NCI-H69 (cell line): ENCODE measurements at places on chromosomes 16 and 17.

GRCh38 chr17:17526369-17526768, 30.2 kb upstream of the RASD1 start:
- DNase-seq = no peak

- peak; percentile 81 for DNase-seq
Measured at GRCh38 chr16:67857547-67858233, 10.2 kb upstream of the CENPT start.

- DNase-seq = no peak
Measured at GRCh38 chr16:47045023-47045422, 71.5 kb upstream of the DNAJA2 start.

GRCh38 chr16:58035356-58036170, 10.0 kb downstream of the MMP15 start:
- peak; percentile 9 for DNase-seq

- no peak for DNase-seq
Measured at GRCh38 chr17:48717367-48718226, 4.7 kb downstream of the PRAC1 start.

DNA sequence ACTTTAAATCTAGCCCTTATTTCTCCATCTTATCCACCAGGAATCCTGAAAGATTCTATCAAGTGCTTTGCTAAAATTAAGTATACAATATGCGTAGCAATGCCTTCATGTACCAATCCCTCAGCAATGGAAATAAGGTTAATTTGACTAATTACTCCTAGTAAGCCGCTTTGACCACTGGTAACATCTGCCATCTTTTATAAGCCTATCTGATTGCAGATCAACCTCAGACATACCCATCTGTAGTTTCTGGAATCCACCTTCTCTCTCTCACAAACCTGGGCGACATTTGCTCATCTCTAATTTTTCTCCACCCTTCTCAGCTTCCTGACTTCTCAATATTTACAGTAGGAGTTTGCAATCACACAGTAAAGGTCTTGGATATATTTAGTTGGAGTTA, 138.8 kb upstream of the CRHR1 start:
- no peak for DNase-seq

- peak; percentile 66 for DNase-seq
Measured at GRCh38 chr16:4391631-4392381, 20.2 kb downstream of the VASN start.

DNA sequence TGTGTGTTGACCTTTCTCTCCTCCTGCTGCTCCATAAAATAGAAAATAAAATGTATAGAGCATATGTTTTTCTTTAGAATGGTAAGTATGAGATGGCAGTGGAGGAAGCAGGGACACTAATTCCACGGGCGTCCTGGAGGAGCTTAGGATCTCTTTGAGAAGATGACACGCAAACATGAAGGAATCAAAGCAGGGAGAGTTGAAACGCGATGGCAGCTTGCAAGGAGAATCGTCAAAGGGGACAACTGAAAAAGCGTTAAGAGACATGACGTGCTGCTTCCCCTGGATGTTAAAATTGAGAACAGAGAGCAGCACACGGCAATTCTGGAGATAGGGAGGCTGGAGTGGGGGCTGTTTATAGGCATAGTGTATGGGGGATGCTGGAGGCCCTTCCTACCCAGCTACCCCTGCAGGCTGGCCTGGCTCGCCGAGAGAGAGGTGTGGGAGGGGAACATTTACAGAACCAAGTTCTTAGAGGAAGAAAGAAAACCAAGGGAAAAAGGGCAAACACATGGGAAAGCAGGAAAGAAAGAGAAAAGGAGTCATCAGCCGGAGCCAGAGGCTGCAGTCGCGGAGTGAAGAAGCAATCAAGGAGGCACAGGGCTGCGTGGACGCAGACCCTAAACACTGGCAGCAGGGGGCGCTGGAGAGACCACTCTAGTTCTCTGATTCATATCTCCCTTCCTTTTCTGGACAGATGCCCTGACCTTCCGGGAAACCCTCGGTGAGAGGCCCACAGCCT, 55.8 kb downstream of the MYH13 start:
- DNase-seq = no peak

DNA sequence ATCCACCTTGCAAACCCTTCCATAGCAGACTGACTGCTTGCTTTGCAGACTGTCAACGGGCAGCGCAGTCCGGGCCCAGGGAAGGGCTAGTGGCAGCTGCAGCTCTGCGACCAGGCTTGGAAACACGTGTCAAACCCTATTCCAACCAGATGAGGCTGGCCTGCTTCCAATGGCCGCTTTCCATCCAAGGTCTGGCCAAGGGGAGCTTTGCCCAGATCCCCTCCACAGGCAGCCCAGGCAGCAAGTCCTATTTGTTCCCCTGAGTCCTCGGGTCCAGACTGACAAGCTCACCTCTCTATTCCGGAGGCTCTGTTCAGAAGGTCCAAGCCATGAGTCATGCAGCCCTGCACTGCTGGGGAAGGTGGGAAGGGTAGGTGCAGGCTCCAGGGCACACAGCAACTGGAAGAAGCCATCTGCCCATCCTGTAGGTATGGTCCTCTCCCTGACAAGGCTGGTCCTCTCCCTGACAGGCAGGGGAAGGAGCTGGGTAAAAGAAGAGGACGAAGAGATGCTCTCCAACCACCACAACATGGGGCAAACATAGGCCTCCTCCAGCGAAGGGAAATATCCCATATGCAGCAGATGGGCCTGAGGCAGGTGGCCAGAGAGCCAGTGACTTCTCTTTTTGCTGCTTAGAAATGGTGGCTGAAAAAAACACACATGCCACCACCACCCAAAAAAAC, 22.6 kb upstream of the AXIN2 start:
- no peak for DNase-seq

DNA sequence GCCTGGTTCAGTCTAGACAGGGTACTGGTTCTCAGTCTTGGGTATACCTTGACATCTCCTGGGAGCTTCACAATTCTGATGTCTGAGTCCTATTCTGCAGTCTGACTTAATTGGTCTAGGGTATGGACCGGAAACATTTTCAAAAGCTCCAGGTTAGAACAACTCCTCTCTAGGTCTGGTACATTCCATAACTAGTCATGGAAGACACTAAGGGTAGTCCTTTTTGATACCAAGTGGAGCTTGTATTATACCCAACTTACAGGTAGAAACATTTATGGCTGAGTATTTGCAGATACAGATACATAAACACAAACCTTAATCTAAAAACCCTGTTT, 5.0 kb downstream of the RPL23 start:
- no peak for DNase-seq

- DNase-seq = no peak
Measured at GRCh38 chr17:74778960-74779359, 2.8 kb upstream of the NAT9 start.

- DNase-seq = no peak
Measured at GRCh38 chr16:82396509-82396908, 226.5 kb upstream of the MPHOSPH6 start.

GRCh38 chr17:3792481-3792880, 8.5 kb downstream of the ITGAE start:
- no peak for DNase-seq

GRCh38 chr17:17795946-17796786, 40.6 kb downstream of the SREBF1 start:
- DNase-seq = no peak

DNA sequence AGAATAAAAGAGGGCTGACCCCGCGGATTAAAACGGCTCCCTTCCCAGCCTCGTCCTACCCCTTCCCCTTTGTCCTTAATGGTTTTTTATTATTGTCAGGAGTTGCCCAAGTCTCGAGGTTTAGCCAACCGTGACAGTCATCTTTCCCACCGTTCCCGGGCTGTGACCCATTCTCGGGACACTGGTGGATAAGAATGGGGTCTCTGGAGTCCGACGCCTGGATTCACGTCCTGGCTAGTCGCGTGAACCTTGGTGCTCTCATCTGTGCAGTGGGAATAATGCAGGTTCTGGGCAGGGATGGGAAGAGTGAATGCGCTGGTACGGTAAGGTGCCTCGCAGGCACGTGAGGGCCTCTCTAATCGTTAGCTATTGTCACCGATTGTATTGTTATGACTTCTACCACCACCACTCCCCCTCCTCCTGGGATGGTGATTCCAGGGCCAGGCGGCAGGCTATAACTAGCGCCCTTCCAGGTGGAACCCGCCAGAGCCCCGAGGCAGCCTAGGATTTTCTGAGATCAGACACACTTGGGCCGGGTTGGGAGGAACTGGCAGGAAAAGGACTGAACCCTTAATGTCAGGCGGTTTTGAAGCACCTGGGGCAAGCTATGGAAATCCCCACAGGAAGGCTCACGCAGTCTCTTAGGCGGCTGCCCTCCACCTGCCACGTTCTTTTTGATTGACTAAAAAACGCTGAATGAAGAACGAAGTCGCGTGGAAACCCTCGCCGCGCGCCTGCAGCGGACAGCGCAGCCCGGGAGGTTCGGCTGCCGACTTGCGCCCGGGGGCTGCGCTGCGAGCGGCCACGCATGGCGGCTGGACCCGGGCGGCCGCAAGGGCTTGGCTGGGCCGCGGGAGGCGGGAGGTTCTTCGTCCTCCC, 2.7 kb downstream of the HS3ST3B1 start:
- peak; percentile 36 for DNase-seq

GRCh38 chr17:7207120-7208001, 12.3 kb downstream of the DLG4 start:
- no peak for DNase-seq

DNA sequence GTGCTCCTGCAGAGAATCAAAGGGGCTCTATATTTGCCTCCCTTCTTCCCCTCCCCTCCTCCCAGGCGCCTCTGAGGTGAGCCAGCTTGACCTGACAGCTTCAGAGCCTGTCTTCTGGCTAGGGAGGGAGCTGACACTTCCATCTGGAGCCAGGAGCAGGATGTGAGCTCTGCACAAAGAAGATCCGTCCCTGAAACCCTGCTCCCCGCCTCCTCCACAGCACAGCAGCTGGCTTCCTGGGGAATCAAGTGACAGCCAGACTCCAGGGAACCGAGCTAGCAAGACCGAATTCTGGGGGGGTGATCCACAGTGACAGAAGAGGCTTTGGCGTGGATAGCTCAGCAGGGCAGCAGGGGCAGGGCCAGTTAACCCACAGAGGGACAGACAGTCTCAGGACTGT, 37.2 kb downstream of the CCDC182 start:
- peak; percentile 95 for DNase-seq

DNA sequence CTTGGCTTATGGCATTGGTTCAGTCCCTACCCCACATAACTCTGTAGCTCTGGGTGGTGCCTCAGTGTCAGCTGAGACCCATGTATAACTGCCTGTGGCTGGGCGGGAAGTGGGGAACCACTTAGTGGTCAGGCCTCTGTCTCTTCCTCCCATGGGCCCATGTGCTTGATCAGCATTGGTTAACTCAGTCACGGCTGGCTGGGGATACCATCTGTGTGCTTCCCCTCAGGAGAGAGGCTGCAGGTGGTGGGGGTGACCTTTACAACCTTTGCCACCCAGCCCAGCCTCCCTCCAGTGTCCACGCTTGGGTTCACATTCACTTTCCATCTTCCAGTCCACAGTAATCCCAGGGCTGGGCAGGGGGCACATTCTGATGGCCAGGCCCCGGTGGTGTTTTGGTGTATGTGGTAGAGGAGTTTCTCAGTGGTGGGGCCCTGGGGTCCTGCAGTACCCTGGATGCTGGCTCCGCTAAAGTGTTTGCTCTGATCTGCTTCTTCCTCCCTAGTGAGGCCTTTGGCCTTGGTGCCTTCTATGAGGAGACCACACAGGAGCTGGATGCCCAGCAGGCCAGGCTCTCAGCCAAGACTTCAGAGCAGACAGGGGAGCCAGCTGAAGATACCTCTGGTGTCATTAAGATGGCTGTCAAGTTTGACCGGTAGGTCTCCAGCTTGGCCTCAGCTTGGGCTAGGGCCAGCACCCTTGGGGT, 10.2 kb upstream of the NFATC3 start:
- no peak for DNase-seq

DNA sequence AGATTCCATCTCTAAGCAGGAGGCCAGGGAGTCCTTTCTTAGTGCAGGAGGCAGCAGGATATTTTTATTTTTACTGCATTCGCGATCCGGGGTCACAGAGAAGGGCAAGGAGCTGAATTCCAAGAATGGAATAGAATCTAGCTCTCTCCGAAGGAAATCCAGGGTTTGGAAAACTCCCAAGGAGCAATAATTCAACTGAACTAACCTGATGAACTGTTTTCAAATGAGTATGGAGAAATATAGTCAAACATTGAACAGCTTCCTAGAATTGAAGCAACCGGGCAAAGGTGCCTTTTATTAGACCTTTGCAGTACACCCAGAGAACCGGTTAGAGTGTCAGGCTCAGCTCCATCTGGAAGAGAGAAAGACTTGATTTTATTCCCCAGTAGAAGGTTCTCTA, 120.7 kb upstream of the MAF start:
- no peak for DNase-seq

GRCh38 chr16:84444476-84444875, 60.0 kb downstream of the MEAK7 start:
- DNase-seq = no peak

- peak; percentile 82 for DNase-seq
Measured at GRCh38 chr17:59330053-59330942, 1.2 kb upstream of the YPEL2 start.

DNA sequence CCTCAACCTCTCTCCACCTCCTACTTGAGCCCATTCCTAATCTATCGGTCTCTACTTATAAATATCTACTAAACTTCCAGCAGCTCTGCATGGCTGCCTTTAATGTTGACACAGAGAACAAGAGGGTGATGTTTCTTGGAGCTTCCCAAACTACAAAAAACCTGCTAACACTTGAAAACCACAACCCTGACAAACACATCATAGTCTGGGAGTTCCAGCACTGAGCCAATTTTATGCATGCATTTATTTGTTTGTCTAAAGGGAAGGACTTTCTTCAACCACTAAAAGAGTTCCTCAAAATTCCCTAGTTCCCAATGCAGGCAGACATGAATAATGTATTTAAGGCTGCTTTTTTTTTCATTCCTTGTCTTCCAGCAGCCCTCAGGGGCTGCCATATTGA, 331.8 kb upstream of the XYLT1 start:
- DNase-seq = no peak

DNA sequence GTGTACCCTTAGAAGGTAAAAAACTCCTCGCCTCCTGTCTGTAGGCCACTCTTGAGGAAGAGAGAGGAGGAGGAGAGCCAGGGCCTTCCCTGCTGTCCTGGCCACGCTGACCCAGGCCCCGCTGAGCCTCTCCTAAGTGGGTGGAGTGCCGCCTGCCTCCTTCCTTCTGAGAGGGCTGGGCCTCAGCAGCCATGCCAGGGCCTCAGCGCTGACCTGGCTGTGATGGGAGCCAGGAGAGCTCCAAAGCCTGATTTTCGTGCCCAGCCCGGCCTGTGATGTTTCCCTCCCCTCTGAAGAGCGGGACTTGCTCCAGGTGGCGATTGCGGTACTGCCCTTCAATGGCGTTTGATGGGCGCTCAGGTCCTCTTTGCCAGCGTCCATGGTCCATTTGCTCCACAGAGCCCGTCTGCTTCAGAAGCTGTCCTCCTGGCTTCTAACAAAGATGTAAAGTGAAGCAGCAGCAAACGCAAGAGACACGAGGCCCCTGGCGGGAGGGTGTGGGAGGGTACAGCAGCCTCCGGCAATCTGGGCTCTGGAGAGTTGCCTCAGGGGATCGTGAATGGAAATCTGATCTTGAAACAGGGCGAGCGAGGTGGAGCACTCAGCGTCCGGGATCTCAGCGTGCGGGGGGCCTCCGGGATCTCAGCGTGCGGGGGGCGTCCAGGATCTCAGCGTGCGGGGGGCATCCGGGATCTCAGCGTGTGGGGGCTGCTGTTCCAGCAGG, 93.5 kb downstream of the NPIPB11 start:
- DNase-seq = peak; percentile 23

GRCh38 chr17:67365738-67366192, 612 bp downstream of the PSMD12 start:
- peak; percentile 38 for DNase-seq
